ENCODE measurements at places on chromosomes 12 and 14. TPM values are rescaled to one million over a fixed set of nuclear protein-coding genes. Genes with fewer than 3 reads are reported as not detected.

The RAD51B gene
- total RNA-seq, result 4.1 TPM

The KRT72 gene
- total RNA-seq, result not detected

The GLT1D1 gene
- total RNA-seq, result not detected

The ZDHHC22 gene
- 0.46 TPM for total RNA-seq

The PLEK2 gene
- total RNA-seq, result 29.7 TPM

The ATG2B gene
- total RNA-seq, result 8.0 TPM

The TAS2R7 gene
- not detected for total RNA-seq

The PLCZ1 gene
- not detected for total RNA-seq
